CD4-positive, alpha-beta T cell treated with Interleukin-10 for 1 hour (primary cell): ENCODE measurements at places on chromosomes 13 and 19.

DNA sequence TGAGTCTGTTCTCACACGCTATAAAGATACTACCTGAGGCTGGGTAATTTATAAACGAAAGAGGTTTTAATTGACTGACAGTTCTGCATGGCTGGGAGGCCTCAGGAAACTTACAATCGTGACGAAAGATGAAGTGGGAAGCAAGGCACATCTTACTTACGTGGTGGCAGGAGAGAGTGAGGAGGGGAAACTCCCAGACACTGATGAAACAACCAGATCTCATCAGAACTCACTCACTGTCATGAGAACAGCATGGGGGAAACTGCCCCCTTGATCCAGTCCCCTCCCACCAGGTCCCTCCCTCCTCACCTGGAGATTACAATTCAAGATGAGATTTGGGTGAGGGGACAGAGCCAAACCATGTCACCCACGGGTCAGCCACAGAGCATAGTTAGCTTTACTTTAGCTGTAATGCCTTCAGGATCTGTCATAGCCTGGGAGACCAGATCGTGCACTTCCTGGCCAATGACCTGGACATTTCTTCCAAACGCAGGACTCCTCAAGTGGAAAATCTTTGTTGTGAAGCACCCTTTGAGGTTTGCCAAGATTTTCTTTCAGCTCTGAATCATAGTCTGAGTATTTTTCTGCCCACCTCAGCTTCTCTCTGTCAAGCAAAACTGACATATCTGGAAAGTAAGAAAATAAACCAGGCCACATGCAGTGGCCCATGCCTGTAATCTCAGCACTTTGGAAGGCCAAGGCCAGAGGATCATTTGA lies 25.2 kb upstream of the HIF3A start:
- no peak for DNase-seq

DNA sequence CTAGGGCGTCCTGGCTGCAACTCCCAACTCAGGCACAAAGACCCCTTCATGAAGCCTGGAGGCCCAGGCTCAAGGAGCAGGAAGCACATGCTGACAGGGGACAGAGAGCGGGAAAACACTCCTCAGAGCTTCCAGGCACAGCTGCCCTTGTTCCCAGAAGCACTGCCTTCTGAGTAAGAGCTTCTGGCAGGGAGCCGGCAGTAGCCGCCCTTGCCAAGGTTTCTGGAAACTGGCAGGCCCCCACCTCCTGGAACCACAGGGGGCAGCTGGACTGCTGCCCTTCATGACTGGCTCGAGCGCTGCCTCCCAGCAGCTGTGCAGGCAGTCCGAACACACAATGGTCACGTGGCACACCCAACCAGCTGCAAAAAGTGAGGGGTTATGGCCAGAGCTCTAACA lies 33.6 kb upstream of the EPHX3 start:
- DNase-seq: no peak

- DNase-seq: no peak
Observed at GRCh38 chr19:42277821-42278451, 8.9 kb downstream of the CIC start.

DNA sequence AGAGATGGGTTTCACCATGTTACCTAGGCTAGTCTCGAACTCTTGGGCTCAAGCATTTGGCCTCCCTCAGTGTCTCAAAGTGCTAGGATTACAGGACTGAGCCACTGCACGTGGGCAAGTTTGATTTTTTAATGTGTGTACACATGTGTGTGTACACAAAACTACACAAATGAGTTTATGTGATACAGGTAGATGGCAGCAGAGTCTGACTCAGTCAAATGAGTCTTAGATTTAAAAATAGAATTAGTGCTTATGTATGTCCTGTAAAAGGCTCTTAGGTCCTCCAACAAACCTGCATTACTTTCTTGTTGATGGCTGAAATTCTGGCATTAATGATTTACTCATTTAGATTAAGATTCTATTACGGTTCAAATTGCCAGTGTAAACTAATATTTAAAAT lies 293.7 kb downstream of the PCDH17 start:
- DNase-seq: no peak

GRCh38 chr19:13094106-13094504 lies 8.6 kb downstream of the LYL1 start:
- DNase-seq: no peak

DNA sequence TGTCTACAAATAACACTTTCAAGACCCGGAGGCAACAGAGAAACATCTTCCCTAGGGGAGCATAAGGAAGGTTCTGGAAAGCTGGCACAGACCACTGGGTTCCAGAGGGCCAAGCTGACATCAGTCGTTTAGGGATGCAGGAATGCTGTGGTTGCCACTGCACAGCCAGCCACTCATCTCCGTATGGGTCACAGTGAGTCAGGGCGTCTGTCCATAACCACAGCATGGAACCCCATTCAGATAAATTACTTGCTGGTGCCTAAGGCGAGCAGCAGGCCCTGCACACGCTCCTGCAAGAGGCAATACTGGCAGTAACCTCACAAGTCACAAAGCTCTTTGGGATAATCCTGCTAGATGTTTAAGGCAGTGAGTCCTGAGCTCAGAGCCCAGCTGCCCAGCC lies 140.9 kb upstream of the UBL3 start:
- no peak for DNase-seq

DNA sequence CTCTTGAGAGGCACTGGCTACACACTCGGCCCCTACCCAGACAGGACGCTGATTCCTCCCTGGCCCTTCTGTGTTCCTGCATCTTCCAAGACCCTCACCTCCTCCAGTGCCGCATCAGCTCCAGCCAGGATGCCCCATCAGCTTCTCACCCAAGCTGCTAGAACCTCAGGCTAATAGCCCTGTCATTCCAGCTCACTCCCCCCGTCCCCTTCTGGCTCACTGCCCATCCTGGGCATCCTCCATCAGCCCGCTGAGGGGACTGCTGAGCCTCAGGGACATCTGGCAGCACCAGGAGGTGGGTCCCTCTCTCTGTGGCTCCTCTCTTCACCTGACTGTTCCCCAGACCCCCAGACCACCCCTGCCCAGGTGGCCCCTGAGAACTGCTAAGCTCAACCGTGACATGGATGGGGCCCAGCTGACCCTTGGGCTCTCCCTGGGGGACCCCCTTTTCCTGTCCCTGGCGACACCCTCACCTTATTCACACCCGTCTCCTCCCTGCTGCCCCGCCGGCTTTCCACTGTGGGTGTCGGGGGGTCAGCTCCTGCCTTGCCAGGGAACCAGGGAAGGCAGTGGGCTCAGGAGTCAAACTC lies 4.8 kb downstream of the FFAR3 start:
- no peak for DNase-seq

DNA sequence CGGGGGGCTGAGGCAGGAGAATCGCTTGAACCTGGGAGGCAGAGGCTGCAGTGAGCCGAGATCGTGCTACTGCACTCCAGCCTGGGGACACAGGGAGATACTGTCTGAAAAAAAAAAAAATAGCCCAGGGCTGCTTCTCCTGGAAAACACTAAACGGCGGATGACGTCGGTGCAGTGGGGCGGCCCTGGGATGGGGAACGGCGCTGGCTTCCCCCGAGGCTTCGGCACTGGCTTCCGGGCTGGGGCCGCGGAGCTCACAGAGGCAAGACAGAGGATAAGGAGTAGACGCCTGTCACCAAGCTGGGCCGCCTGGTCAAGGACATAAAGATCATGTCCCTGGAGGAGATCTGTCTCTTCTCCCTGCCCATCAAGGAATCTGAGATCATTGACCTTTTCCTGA lies 5.0 kb downstream of the PRSS57 start:
- no peak for DNase-seq

DNA sequence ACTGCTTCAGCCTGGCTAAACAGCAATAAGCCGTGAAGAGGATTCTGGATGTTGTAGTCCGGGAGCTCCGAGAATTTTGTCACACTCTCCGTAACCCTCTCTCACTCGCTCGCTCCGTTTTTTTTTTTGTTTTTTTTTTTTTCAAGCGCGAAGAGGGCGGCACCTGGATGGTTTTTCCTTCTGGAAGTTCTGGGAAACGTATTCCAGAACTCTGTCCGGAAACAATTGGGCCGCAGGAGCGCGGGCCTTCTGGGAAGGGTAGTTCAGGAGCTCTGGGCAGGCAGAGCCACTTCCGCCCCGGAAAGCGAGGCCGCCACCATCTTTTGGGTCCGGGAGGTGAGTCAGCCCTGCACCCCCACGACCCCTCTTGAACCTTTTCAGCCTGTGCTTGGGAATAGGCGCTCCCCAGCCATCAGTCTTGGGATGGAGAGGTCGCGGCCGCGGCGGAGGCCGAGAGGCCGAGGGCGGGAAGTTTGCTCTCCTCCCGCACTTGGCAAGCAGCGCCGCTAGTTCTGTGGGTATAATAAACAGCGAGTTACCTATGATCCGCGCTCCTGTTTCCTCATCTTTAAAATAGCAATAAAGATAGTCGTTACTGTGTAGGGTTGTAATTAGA lies at the start of gene ZNF227:
ZNF227 (plus strand) TSS at position 283 of the 616 bp plus-strand sequence. CDS start 5,261 bp downstream, outside the sequence.
- peak; percentile 82 for DNase-seq

GRCh38 chr19:27694361-27695055 lies 1518.4 kb downstream of the UQCRFS1 start:
- DNase-seq: no peak

- DNase-seq: no peak
Observed at GRCh38 chr13:72164811-72165210, 297.8 kb upstream of the DACH1 start.

GRCh38 chr13:103326326-103326725 lies 260.1 kb upstream of the SLC10A2 start:
- DNase-seq: no peak

GRCh38 chr13:106151056-106151699 lies 384.3 kb downstream of the EFNB2 start:
- DNase-seq: no peak

GRCh38 chr19:12912571-12912970 lies 6.5 kb downstream of the SYCE2 start:
- no peak for DNase-seq

DNA sequence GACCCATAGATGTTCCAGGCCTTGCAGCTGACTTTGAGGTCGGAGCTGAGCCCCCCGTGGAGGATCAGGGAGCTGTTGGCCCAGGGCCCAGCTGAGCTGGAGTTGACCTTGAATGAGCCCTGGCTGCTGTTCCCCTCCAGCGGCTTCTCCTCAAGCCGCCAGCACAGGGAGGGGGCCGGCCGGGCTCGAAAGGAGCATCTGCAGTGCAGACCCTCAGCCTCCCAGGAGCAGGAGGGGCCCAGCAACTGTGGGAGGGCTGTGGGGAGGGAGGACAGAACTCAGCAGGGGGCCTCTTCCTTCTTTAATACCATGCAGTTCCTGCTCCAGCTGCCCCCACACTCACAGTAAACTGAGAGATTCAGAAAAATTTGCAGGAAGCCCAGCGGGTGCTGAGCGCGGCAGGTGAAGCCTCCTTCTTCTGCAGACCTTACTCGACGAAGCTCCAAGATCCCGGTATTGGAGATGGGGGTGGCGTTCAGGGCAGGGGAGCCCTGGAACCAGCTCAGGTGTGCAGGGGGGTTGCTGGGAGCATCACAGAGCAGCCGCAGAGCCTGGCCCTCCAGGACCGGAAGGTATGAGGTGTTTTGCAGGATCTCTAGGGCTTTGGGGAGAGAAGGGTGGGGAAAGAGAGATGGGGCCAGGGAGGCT lies 2.6 kb downstream of the SIGLEC5 start:
- DNase-seq: no peak

DNA sequence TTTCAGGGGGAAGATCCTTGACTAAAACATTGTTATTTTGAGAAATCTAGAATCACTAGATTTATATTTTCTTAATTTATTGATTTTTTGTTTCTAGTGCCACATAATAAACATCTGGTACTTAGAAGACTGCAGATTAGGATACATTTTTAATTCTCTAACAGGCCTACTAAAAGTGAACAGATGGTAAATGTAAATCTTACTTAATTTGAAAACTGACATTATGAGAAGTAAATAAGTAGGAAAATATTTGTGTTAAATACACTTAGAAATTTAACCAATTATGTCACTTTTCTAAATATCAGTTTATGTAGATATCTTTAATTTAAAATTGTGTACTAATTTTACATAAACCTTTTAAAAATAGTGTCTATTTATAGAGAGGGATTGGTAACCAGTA lies 2255.6 kb upstream of the PCDH20 start:
- no peak for DNase-seq

DNA sequence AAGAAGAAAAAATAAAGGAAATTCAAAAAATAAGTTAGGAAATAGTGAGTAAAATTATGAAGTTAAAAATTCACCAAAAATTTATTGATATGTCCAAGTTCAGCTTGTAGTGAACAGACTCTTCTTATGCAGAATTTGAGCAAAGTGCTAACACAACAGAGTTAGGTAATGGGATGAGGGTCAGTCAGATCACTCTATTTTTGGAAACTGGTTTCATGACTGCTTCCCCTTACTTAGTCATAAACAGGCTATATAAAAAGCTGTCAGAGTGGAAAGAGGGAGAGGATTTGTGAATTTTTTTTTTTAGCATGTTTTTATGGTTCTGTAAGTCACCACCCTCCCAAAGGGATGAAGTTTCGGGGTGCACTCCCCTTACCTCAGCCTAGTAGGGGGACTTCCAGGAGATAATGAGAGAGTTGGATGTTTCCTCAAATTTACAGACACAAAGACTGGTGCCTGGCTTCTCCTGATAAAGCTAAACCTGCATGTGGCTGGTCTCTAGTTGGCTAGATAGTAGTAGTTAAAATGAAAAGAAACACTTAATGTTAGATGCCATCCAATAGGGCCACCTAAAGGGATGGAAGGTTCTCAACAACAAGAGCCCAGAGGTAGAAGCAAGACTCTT lies 4.5 kb downstream of the CPB2 start:
- DNase-seq: no peak

DNA sequence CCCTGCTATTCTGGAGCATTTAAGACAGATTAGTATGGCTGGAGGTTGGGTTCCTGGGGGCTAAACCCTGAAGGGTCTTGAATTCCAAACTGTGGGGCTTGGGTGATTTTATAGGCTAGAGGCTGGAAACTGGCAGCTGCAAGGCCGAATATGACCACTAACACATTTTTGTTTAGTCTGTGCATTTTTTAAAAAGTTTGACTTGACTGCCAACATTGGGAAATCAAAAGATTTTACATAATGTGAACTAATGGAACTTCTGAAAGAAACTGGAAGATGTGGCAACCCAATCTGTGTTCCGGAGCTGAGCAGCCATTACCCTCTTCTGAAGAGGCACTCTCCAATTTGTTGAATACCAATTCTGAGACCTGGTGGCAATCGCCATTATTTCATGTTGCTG lies 5.1 kb downstream of the ZNF784 start:
- no peak for DNase-seq

DNA sequence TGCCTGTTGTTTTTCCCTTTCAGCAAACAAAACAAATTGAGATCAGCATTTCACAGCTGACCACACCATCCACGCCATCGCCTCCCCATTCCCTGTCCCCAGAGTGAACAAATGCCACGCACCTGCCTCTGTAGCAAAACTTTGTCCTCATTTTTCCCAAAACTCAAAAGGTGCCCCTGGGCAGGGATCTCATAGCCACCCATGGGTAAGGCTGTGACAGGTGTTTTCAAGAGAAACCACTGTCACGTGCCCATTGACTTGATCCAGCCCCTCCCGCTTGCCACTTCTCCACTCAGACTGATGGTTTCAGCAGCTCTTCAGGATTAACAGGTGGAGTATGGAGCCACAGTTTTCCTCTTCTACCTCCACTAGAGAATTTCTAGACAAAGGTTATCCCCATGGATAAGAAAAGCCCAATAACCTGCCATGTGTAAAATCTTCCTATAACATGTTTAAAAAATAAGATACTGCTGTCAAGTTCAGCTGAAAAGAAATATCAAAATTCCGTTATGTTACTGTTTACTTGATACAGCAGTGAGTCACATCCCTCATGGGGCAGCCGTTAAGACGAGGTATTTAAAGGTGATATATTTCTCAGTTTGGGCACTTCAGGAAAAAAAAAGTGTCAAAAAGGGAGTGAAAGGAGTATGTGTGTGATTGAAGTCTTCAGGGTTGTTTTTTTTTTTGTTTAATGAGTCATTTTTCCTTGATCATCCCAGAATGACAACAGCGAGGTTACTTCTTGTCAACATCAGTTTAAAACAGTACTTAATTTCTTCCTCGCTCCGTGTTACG lies 63.5 kb upstream of the GPR183 start:
- DNase-seq: no peak

GRCh38 chr19:2629491-2630351 lies 72.8 kb downstream of the GNG7 start:
- peak; percentile 53 for DNase-seq
